ENCODE measurements at places on chromosomes 12 and 14.
A peak's percentile ranks its signal among the peaks of the same experiment; 100 is the strongest.

DNA sequence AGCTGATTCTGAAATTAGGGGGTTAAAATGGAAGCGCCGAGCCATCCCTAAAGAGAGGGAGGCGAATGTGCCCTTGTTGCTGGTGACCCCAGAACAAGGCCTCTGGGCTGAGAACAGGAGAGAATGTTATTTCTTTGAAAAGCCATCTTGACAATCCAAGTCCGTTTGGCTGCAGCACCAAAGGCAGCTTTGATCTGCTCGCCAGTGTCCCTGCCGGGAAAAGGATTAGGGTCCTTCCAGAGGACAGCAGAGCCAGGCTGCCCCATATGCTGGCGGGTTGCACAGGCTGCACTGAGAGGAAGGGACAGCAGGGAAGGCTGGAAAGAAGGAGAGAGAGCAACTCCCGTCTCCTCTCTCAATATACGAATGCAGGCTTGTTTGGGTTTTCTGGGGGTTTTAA, 141.7 kb downstream of the TMEM132C start:
- no peak for DNase-seq

- DNase-seq = no peak
These were observed 49.9 kb downstream of the PTHLH start for GRCh38 chr12:27922531-27923139.

DNA sequence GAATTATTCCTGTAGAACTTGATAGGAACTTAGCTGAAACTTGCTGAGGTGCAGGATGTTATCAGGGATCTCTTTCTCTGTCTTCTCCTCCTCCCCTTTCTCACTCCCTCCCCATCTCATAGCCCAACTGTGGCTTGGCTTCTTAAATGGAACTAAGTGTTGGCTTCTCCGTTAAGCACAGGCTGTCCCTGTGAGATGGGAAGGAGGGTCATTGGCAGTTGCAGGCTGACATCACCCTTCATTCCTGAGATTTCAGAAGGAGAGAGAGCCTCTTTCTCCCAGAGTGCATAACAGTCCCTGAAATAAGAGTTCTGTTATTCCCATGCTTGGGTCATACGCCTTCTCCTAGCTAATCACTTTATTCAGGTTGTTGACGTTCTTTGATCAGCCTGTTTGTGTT, 162.0 kb downstream of the UNC79 start:
- no peak for DNase-seq

- DNase-seq = no peak
These were observed 1.4 kb downstream of the ZFYVE1 start for GRCh38 chr14:73025544-73025943.

DNA sequence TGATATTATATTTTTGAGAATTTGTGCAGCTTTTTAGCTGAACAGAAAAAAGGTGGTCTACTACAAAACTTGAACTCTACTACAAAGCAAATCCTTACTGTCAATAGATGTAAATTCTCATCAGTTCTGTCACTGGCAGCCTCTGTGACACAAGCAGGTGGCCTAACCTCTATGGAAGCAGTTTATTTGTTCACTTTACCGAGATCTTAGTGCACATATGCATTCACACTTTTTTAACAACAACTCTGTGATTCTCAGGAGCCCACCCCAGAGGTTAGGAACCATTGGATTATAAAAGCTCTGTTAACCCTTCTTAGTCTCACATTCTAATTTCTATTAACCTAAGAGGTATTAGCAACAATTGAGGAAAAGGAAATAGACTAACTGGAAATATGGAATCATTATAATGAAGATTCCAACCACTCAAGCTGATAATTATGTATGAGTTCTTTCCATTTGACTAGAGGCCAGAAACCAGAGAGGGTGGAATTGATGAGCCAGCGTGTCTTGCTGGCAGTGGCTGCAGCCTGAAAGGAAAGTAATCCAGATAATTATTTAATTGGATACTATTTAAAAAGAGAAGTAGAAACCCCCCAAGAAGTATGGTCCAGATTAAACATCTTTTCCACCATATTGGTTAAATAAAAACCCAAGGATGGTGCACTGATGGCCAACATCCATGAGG, 451.1 kb downstream of the TMEM117 start:
- DNase-seq = no peak

GRCh38 chr12:75690296-75690955, 179.0 kb upstream of the KRR1 start:
- no peak for DNase-seq

- DNase-seq = no peak
These were observed 866 bp downstream of the NPFF start for GRCh38 chr12:53506450-53506785.

DNA sequence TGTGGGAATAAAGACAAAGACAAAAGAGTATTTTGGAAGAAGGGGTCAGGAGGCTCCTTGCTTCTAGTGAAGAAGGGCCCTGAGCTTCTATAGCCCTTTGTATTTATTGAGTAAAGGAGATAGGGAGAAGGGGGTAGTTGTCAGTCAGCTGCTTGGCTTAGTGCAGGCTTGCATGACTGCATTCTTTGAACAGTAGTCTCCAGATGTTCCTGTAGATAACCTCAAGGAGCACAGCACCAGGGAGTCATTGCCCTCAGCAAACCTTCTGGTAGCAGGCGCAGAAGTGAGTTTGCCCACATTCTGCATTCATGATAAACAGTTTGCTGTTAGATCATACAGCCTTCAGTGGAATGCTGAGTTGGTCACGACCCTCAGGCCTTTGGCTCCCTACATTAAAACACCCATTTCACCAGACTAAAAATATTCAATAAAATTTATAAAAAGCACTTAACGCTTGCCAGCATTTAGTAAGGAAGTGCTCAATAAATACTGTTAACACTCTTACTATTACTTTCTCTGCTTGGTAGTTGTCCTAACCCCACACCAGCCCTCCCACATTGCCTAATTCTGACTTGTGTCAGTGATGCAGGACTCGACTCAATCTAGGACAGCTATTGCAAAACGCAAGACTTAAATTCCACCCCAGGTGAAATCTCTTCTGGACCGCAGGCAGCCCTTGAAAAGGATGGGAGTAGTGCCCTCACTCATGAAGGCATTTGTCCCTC, 3.0 kb upstream of the DHRS4 start:
- no peak for DNase-seq

- DNase-seq = no peak
These were observed 17.4 kb upstream of the LYZ start for GRCh38 chr12:69330475-69331473.

DNA sequence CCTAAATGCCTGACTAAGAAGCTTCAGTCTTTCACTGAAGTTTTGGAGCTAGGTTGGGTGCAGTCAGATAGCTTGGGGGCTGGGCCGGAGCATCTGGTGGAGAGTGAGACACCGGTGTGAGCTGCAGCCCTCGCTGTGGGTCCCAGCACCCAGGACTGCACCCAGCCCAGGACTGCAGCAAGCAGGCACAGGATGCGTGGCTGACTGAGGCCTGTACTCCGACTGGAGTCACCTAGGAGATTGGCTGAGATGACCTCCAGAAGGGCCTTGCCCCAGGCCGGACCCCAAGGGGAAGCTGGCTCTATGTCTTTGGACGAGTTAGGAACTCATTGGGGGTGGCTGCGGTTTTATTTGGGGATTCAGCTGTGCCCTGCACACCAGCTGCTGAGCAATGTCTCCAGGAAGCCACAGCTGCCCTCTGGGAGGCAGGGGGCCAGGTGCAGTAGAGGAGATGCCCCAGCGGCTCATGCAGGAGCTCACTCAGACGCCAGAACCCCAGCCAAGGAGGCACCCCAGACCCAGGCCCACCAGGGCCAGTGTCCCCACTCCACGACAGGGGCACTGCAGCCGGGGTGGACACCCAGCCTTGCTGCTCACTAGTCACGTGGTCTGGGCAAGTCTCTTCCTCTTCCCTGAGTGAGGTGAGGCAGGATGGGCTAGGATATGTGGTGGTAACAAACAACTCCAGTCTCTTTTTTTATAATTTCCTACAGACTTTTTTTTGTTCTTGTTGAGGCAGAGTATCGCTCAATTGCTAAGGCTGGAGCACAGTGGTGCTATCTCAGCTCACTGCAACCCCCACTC, 31.8 kb upstream of the RCOR1 start:
- no peak for DNase-seq

- DNase-seq = peak; percentile 5
These were observed 11.5 kb upstream of the CABP1 start for GRCh38 chr12:120628919-120629318.

DNA sequence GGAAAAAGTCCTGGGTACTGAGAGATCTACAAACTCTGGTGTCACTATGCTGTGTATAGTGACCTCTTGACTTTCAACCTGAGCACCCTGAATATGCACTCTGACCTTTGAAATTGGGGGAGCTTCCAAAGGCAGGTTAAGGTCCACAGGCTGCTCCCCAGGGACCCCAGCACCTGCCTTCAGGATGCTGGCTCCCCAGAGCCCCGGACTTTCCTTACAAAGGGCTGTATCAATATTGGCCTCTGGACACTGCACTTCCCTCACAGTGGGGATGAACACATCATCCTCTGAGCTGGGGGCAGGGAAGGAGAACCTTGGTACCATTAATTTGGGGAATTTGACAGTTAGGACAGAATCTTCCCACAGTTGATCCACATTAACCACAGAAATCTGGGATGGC, 14.3 kb downstream of the PLD4 start:
- DNase-seq = no peak

GRCh38 chr14:56002876-56003625, 115.2 kb upstream of the PELI2 start:
- DNase-seq = no peak

GRCh38 chr14:69753860-69754259, 13.1 kb upstream of the SRSF5 start:
- no peak for DNase-seq

DNA sequence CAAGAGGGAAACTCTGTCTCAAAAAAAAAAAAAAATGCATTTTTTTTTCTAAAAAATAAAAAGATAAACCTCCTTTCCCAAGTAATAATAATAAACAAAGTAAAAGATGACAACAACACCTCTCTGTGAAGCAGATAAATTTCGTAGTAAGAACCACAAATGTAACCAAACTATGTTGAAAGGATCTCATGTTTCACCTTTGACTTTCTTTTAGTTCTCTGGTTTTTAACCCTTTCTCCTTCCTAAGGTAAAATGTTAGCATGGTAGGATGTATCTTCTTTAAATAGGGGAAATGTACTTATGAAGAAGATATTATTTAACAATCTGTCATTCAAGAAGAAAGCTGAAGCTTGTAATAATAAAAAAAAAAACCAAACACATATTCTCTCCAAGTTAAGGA, 1.8 kb upstream of the KLHL42 start:
- DNase-seq = no peak

DNA sequence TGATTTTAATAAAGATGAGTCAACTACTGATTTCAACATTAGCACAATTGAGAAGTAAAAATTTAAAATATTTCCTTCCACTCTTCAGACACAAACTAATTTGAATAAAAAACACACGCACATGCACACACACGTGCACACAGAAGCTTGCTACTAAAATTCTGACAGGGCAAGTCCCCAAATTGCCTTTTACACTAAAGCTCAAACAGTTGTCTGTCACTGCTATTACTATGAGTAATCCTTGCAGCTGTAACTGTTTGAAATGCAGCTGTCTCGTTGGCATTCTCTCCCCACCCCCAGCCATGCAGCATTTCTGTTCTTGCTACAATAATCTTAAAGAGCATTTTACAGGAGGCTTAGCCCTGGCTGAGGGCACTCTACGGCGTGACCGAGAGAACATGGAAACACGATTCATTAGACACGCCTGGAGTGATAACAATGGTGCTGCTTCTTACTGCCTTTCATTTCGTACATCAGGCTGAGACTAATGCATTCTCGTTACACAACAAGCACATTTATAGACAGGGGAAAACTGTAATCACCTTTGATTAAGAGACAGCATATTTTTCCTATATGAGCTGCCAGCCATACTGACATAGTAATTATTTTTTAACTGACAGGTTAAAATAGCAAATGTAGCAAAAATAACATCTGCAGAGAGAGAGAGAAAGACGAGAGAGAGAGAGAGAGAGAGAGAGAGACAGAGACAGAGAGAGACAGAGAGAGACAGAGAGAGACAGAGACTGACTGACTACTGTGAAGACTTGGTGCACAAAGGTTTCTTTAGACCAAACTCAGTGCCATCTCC, 153.8 kb downstream of the MED13L start:
- peak; percentile 77 for DNase-seq

- no peak for DNase-seq
These were observed 14.6 kb downstream of the SIVA1 start for GRCh38 chr14:104767634-104767918.

DNA sequence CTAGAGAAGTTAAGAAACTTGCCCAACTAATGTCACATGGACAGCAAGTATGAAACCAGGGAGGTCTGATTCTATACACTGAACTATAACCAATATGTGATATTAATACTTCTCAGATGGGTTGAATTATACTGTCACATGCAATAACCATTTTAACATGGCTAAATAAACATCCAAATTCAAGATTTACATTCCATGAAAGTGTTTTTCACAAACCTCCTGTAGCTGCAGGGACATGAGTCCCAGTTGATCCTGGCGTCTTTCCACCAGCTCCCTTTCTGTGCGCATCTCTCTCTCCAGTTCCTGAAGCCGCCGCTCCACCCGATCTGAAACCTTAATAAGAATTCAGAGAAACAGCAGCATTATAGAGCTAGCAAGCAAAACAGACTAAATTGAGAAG, 79.0 kb downstream of the CEP128 start:
- no peak for DNase-seq

GRCh38 chr14:63297372-63298063, 21.2 kb downstream of the GPHB5 start:
- DNase-seq = no peak

DNA sequence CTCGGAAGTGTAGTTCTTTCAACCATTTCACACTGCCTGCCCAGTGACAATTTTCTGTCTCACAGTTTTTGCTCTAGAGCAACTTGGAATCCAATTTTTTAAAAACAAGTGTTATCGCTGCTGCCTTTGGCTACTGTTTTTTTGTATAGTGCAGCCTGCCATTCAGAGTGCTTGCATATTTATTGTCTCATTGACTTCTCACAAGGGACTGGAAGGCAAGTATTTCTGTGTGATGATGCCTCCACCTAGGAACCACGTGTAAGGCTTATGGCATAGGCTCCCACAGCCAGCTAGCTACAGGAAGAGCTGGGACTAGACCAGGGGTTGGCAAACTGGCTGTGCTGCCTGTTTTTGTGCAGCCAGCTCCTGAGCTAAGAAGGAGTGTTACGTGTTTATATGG, 903 bp downstream of the PARPBP start:
- DNase-seq = no peak

GRCh38 chr12:13686260-13686659, 295.1 kb downstream of the GRIN2B start:
- DNase-seq = no peak
